ENCODE measurements at places on chromosomes 16 and 17.

DNA sequence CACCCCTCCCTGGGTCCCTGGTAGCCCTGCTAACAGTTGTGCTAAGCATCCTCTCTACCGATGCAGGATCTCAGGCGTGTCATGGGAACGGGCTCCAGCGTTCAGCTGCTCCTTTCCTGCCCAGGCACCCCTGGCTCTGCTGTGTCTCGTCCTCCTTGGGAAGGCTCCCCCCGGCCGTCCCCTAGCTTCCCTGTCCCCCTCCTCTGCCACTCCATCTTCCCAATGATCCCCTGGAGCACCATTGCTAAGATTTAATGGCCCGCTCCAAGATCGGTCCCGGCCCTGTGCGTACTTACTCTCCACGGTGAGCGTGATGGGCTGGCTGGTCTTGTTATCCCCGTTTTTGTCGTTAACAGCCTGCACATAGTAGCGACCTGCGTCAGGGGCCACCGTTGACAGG is 135.5 kb upstream of the CDC42EP4 start:
- no peak for DNase-seq

GRCh38 chr17:79815836-79816461 is 19.1 kb upstream of the CBX8 start:
- DNase-seq, result no peak

DNA sequence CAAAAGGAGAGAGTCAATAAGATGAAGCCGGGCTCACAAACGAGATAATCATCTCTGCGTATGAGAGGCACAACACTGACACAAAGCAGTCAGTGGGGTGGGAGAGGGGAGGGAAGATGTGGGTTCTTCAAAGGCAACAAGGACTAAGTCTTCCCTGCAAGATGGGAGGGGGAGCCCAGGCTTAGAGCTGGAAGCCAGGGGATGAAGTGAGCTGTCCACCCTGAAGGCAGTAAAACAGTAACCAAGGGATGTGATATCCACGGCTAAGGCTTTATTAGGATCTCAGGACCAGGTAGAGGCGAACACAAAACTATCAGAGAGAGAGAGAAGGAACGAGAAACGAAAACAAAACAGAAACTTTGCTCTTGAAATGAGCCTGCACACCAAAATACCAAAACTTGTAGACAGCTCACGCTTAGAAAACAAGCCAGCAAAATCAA is 115.9 kb downstream of the DYNLRB2 start:
- DNase-seq, result no peak

DNA sequence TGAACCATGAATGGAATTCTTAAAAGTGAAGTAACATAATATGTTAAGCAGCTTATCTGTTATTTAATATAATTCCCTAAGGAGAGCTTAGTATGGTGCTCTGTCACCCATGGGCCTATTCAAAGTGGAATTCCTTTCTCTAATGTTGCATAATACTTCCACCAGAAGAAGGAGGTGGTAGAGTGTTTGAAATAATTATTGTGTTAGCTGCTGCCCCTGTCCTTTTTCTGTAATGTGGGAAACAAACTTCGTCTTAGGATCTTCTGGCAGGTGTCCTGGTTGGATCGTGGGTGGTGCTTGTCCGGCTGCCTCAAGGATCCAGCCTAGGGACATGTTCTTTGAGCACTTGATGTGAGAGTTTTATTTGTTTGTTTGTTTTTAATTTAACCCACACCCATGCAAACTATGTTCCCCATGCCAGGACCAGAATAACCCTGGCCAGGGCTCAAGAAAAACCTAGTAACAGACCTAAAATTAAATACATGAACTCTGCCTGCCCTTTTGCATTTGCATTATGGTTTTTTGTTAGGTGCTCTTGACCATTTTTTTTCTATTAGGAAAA is 46.1 kb downstream of the ZNRF1 start:
- DNase-seq, result no peak

GRCh38 chr17:28723159-28723835 is 2.7 kb downstream of the TLCD1 start:
- DNase-seq, result no peak

DNA sequence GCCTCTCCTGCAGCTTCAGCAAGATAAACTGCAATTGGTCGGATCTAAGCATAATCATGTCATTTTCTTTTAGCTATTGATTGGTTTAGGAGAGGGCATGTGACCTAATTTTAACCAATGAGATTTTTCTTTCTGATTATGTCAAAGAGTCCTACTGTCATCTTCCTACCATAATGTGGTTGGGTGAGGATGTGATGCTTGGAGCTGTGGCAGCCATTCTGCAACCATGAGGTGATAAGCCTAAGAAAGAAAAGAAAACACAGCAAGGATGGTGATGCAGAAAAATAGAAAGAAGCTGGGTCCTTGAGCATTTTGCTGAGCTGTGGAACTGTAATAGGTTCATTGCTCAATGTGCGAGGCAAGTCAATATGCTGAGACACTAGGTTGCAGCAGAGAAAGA is 121.7 kb upstream of the CRHR1 start:
- DNase-seq, result no peak

DNA sequence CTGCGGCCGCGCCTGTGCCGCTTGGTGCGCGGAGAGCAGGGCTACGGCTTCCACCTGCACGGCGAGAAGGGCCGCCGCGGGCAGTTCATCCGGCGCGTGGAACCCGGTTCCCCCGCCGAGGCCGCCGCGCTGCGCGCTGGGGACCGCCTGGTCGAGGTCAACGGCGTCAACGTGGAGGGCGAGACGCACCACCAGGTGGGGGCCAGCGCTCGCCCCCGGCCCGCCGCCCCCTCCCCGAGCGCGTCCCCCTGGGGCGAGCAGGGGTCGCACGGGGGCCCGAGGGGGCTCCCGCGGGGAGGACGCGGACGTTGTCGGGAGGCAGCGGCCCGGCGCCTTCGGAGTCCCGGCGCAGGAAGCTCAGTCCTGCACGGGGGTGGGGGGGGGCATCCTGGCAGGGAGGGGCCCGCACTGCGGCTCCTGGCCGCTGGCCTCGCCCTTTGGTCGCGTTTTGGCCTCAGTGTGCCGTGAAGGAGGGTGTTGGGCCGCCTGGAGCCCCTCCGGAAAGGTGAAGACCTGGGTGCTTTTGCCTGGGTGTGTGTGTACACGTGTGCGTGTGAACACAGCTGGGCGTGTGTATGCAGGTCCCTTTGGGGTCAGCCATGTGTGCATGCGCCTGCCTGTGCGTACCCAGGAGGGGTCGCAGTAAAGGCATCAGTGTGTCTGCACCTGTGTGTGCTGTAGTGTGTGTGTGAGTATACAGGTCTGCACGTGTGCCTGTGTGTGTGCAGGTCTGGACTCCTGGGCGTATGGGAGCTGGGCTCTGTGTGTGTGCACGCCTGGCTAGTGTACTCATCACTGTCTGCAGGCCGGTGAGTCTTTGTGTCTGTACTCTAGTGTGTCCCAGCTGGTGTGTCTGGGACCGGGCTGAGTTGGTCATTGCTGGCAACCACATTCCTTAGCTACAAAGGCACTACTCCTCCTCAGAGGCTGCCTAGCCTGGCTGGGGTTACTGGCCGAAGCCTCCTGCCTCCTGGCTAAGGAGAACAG is 615 bp downstream of the NHERF2 start:
- DNase-seq, result no peak

GRCh38 chr16:58042001-58042885 is 16.7 kb downstream of the MMP15 start:
- no peak for DNase-seq

DNA sequence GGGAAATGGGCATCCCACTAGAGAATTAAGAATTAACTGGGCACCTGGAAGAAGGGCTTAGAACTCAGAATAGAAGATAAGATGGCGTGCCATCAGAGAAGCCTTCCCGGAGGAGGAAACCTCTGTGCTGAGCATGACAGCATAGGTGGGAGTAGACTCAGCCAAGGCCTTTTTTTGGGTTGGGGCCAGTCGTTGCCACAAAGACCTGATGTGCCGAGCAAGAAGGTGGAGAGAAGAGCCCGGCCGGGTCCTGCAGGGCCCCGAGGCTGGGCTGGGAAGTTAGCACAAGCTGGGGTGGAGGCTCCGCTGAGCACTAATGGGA is 1.1 kb upstream of the RAB11FIP4 start:
- no peak for DNase-seq

DNA sequence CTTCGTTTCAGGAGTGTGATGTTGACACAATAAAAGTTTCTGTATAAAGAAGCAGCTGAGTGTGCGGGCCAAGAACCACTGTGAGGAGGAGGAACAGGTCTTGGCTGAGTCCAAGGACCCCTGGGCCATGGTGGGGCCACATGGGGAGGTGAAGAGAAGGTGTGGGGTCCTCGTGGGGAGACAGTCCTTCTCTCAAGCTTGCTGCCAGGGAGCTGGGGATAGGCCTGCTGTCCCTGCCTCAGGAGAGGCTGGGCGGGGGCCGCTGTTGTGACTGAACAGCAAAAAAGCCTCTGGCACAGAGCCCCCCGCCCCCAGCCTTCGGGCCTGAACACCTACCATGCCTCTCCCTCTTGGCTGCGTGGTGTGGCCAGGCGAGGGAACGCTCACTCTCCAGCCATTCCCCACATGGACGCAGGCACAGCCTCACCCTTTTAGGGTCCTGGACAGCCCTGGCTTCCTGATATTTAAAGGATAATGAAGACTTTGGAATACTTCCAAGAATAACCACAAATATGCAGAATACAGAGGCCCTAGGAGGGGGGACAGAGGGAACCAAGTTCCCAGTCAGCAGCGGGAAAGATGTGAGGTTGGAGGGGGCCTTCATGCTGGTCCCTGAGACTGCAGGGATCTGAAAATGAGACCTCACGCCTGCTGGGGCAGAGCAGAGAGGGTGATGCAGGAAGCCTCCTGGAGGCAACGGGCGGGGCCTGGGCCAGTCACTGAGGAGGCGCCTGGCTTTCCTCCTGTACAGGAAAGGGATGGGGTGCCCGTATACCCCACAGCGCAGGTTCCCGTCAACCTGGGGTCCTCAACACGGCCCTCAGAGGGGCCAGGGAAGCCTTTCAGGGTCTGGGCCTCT is 100.0 kb upstream of the CREBBP start:
- DNase-seq, result no peak

GRCh38 chr16:70715055-70715858 is 29.4 kb upstream of the MTSS2 start:
- DNase-seq, result no peak

DNA sequence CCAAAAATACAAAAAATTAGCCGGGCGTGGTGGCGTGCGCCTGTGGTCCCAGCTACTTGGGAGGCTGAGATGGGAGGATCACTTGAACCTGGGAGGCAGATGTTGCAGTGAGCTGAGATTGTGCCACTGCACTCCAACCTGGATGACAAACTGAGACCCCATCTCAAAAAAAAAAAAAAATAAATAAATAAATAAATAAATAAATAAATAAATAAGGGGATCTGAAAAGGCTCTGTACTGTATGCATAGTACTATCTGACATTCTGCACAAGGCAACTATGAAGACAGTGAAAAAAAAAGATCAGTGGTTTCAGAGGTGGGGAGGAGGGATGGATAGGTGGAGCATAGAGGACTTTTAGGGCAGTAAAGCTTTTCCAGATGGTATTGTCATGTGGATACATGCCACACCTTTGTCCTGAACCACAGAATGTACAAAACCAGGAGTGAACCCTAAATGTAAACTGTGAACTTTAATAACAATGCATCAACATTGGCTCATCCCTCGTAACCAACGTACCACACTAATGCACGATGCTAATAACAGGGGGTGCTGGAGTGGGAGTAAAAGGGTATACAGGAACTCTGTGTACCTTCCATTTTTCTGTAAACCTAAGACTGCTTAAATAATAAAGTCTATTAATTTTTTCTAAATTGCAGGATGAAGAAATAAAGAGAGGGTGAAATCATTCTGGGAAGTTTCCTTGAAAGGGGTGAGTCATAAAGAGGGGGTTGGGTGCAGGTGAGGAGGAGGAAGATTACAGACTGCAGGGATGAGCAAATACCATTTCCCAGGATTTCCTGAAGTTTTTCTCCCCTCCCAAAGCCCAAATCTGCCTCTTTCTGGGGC is 155.8 kb upstream of the SDK2 start:
- DNase-seq, result no peak

DNA sequence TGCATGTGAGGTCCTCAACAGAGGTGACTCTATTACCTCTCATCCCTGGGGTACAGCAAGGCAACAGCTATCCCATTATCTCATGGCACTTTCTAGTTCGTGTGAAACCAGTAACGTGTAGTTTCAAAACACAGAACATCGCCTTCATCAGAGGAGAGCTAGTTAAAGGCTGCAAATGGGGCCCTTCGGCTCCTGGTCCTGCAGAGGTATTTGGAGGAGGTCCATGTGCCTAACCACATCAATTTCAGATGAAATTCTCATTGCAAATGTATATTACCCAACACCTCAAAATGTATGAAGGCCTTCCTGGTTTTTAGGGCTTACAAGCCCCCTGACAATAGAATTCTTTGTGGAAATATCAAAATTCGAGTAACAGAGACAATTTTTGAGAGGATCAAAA is 95.7 kb upstream of the PSMD7 start:
- no peak for DNase-seq

GRCh38 chr16:23434380-23434779 is 18.6 kb downstream of the COG7 start:
- DNase-seq, result no peak

DNA sequence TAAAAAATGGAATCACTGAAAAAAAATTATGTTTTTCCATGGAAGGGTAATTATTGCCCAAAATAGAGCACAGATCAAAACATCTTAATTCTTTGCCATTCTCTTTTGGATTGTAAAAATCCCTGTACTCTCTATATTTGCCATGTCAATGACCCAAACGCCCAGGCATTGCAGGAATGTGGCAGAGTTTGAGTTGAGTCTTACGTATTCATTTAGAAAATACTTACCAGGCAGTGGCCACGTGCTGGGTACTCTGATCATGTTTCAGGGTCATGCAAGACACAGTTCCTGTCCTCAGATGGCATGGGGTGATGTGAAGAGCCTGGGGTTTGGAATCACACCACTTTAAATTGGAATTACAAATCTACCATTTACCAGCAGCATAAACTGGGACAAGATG is 267.7 kb downstream of the ABCC12 start:
- no peak for DNase-seq

DNA sequence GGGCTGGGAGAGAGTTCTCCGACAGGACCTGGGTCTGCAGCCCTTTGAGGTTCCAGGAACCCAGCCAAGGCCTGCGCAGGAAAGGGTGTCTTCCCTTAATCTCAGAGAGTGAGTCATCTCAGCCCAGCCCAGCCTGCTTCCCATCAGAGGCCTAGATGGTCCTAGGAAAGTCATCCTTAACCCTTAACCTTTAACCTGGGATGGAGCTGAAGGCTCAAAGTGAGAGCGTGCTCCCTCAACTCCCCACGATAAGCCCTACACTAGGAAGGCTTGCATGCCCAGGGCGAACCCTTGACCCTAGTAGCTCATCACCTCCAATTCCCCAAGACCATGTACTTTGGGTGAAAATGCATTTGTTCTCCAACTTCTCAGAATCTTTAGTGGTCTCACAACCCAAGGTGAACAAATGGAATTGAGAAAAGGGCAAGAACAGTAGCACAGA is 4.8 kb upstream of the ATXN7L3 start:
- no peak for DNase-seq

DNA sequence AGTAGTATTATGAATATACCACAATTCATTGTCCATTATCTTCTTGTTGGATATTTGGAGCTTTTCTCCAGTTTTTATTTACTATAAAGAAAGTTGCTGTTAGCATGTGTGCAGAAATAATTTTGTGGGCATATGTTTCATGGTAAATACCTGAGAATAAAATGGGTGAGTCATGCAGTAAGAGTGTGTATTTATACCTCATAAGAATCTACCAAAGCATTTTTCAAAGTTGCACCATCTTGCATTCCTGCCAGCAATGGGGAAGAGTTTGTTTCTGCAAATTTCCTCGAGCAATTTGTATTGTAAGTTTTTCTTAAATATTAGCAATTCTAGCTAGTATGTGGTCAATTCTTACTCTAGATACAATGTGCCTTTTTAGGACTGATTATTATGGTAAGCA is 7.9 kb upstream of the MON1B start:
- DNase-seq, result no peak

- no peak for DNase-seq
These were observed 60.3 kb downstream of the ZNF778 start for GRCh38 chr16:89277641-89278341.

GRCh38 chr17:231191-231965 is 49.9 kb upstream of the DOC2B start:
- no peak for DNase-seq

Data from stimulated activated CD4-positive, alpha-beta T cell treated with anti-CD3 and anti-CD28 coated beads, Interleukin-15, amount 100 ng/mL, for 1 hour (primary cell).